Activated CD4-positive, alpha-beta T cell treated with anti-CD3 and anti-CD28 coated beads for 4 hours (primary cell): ENCODE measurements at places on chromosomes 11 and 22.
A peak's percentile ranks its signal among the peaks of the same experiment; 100 is the strongest.

DNA sequence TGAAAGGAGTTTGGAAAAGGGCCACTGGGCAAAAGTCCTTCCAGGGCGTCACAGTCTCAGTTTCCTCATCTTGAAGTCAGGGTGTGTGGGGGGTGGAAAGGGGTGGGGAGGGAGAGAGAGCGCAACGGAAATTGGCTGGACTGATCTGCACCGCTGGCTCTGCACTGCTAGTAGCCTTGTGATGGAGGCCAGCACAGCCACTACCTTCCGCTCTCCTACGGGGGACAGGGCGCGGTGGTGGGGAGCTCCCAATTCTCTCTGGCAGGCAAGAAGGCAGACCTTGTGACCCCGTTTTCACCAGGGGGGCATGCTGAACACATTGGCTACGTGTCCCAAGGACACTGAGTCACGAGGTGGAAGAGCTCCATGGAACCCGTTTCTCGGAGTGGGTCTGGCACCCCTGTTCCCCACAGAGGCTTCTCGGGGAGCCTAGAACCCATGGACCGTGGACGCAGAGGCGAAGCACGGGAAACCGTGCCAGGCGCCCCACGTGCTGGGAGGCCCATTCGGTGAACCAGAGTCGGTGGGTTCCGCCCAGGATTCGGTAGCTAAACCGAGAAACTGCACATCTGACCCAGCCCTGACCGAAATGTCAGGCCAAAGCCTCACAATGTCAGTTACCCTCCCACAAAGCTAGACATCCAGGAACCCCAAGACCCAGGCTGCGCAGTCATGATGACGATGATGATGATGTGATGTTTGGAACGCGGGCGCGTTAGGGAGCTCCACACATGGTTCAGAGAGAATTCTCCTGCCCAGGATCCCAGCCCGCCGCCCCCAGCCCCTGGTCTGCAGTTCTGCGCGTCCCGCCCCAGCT, 28.3 kb upstream of the WNT11 start:
- DNase-seq, result peak; percentile 25

DNA sequence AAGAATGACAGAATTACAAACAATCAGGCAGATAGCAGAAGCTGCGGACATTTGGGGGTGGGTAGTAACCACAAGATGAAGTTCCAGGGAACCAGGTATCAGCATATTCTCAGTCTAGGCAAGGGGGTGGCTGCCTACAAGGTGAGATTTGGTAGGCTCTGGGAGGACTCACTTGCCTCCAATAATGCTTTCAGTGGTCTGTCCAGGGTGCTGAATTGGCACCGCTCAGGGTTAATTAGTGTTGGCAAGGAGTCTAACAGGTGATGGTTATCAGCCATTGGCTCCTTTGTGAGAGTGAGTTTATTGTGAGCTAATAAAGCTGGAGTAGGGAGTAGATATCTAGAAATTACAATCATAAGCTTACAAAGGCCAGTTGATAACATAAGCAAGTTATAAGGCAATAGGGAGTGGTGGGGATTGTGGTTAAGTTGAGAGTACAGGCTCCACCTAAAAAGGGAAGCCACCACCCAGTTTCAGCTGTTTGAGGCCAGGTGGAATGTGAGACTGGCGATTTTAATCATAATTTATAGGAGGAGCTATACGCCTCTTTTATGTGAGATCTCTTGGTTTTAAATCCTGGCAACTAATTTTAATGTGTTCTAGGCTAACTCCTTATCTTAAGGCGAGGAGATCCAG, 320.5 kb downstream of the MIAT start:
- DNase-seq, result no peak

DNA sequence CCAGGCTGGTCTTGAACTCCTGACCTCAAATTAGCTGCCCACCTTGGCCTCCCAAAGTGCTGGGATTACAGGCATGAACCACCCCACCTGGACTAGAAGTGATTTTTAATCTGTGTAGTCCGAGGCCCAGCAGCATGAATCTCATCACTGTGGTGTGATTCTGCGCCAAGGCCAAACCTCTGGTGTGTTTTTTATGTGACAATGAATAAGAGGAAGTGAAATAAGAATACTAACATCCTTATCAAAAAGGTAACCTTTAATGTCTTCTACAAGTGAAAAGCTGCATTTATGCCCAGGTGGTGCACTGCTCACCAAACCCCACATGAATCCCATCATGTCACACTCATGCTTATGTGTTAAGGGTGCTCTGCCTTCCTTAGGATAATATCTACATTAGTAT, 77.1 kb upstream of the OR9Q1 start:
- no peak for DNase-seq

- DNase-seq, result no peak
Observed at GRCh38 chr11:73977856-73978519, 4.7 kb downstream of the UCP2 start.

GRCh38 chr11:128745311-128746136, 51.7 kb downstream of the FLI1 start:
- no peak for DNase-seq

GRCh38 chr11:128502726-128503125, 84.6 kb downstream of the ETS1 start:
- no peak for DNase-seq

DNA sequence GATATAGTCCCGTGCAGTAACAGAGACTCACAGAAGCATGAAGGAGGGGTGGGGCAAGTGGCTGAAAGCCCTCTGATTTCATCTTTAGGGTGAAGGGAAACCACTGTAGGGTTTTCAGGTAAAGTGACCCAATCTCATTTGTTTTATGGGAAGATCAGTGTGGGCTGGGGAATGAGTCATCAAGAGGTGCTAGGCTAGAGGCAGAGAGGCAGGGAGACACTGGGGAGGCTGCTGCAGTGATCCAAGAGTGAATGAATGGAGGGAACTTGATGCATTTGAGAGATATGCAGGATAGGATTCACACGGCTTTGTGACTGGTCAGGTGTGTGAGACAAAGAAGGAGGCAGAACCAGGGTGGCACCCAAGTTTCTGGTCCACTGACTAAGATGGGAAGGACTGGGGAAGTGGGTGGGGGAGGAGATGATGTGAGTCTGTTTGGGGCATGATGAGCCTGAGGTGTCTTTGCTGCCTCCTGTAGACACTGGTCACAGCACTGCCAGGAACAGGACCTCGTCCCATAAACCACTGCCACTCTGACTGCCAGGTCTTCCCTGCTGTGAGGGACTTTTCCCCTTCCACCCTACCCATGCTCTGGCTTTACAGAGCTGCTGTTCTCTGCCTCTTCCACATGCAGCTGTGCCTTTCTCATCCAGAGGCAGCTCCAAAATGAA, 239.0 kb downstream of the TENM4 start:
- no peak for DNase-seq

GRCh38 chr22:50339945-50340879, 2.9 kb upstream of the PPP6R2 start:
- DNase-seq, result no peak

DNA sequence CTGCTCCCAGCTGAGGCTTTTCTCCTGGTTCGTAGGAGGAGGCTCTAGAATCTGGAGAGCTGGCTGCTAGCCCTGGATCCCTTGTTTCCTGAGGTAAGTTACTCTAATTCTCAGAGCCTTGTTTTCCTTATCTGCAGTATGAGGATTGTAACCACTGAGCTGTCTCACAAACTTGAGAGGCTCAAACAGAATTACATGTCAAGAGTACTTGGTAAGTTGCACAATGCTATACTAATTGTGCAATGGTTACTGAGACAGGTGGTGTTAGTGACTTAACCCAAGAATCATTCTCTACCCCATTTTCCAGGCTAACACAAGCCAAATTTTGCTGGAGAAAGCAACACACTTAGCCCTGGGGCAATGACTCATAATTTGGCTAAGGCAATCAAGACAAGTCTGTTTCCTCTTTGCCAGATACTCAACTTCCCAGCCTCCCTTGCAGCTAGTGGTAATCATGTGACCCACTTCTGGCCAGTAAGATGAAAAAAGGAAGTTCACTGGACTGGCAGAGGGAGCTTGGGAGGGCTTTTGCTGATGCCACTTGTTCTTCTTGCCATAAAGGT, 348.0 kb downstream of the TENM4 start:
- no peak for DNase-seq

DNA sequence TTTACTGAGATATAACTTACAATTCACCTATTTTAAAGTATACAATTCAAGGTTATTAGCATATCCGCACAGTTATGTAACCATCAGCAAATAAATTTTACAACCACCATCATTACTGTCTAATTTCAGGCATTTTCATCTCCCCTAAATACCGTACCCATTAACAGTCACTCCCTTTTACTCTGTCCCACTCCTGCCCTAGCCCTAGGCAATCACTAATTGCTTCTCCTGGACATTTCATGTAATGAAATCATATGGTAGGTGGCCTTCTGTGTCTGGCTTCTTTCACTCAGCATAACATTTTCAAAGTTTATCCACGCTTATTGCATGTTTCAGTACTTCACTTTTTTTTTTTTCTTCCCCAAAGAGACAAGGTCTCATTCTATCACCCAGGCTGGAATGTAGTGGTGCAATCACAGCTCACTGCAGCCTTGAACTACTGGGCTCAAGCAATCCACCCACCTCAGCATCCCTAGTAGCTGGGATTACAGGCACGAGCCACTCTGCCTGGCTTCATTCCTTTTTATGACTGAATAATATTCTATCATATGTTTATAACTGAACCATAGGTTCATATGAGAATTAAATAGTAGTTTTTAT, 61.4 kb upstream of the CHRM4 start:
- DNase-seq, result no peak

DNA sequence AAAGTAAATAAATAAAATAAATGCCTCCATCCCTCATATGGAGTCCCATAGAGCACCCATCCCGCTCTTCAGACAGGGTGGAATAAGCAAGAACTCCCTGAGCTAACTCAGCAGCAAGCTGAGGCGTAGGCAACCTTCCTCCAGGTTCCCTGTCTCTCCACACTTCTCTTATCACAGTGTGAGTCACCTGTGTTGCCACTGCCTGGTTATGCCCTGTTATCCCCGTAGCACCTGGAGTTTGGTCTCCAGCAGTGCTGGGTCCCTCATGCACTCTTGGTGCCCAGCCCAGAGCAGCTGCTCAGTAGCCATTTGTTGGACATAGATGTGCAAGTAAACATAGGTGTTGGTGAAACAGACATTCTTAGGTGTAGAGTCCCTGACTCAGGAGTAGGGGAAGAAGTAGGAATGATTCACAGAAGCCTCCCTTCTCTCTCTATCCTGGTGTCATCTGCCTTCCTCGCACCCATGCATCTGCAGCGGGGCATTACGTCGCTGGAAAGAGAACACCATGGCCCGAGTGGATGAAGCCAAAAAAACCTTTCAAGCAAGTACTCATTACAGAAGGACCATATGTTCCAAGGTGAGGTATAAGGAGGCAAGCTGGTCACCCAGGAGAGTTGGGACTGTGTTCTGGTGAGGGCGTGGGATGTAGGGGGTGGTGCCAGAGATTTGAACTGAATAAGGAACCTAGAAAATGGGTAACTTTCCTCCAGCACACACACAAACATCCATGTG, 56.0 kb downstream of the PISD start:
- DNase-seq, result no peak

- DNase-seq, result no peak
Observed at GRCh38 chr22:21009638-21010425, 5.1 kb upstream of the P2RX6 start.

- DNase-seq, result no peak
Observed at GRCh38 chr22:46511151-46512038, 26.0 kb downstream of the CELSR1 start.

DNA sequence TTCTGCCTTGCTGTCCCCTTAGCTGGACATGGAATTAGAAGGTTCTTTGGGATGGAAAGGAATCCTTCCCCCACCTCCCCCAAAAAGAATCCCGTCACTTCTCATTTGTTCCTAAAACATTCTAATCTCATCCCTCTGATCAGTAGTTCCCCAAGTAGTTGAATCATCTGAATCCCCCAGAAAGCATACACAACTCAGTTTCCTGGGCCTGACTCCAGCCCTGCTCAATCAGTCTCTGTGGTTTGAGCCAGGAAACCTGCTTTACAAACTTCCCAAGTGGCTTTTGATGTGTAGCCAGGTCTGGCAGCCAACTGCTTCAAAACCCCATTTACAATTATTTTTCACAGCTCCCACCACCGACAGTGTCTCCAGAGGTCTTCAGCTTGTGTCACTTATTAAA, 20.2 kb downstream of the C22orf31 start:
- DNase-seq, result no peak

DNA sequence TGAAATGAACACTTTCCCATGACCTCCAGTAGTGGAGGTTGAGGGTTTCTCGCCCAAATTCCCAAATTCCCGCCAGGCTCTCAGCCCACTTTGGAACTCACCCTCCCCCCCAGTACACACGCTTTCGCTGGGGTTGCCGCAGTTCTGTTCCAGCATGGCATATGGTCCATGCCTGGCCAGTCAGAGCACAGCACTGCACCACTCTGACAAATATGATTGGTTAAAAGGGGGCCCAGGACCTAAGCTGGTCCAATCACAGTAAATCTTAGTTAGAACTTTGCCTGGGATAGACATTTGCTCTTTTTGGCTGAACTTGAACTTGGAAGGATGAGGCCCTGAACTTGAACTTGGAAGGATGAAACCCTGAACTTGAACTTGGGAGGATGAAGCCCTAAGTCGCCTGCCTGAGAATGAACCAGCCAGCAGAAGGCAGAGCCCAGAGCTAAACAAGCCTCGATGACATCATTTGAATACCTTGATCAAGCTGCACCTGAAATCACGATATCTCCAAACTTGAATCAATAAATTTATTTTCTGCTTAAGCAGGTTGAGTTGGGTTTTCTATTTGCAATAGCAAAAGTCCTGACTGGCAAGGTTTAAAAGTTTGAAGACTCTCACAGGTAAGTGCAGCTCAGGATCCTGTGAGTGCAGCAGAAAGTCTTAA, 12.6 kb upstream of the SSTR3 start:
- no peak for DNase-seq

GRCh38 chr11:59769828-59770227, 14.7 kb downstream of the STX3 start:
- DNase-seq, result no peak

- DNase-seq, result no peak
Observed at GRCh38 chr11:78993802-78994430, 419.3 kb upstream of the NARS2 start.

GRCh38 chr22:29470159-29470855, 9.7 kb upstream of the NEFH start:
- peak; percentile 63 for DNase-seq

GRCh38 chr11:70432065-70432464, 33.7 kb downstream of the CTTN start:
- no peak for DNase-seq

- no peak for DNase-seq
Observed at GRCh38 chr11:34620820-34621792, at the start of gene EHF. TSS of gene EHF (plus strand) at chr11:34621093. CDS start at chr11:34642631, 21,538 bp downstream.
